ENCODE measurements at places on chromosomes 7 and 10.

DNA sequence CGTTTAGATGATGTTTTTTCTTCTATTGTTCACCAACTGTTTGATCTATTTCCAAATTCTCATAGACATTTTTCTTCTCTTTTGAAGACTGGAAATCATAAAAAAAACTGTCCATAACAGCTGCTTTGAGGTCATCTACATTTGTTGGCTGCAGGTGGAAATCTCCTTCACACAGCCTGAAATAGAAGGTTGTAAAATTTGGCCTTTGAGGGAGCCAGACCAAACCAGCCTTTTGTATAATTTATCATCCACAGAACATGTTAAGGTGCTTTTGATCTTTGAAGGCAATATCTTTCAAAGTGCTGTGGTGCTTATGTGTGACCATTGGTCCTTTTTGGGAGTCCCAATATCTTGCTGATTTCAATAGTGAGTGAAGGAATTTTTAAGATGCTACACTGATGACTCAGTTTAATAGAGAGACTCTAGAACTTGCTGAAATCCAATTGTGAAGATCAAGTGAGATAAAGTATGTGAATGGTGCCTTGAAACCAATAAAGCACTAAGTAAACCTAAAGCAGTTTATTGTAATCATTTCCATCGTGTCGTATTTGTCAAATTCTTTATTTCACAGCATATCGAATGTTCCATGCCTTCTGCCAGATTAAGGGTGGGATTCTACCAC lies 5.4 kb downstream of the FERD3L start:
- no peak for DNase-seq

DNA sequence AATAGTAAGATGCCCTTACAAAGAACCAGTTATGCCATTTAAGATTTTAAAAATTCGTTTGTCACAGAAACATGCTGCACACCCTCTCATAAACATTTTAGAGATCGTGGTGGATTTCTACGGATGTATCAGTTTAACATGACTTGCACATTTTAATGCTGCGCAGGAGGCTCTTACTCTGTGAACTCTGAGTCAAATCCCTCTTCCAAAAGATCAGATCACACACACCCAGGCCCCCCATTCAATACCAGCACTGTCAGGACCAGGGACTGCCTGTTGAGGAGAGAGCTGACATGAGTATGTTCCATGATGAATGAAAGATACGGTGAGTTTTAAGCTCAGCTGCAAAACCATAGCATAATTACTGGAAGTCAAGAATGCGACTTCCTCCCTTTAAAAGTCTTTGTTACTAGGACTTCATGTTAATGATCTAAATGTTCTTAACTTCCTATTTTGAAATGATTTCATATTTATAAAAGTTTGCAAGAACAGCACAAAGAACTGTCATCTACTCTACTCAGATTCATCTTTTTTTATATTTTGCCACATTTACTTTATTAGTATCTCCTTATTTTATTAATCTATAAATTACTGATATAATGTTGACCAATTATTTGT lies 500.2 kb downstream of the GLRX3 start:
- DNase-seq: no peak

DNA sequence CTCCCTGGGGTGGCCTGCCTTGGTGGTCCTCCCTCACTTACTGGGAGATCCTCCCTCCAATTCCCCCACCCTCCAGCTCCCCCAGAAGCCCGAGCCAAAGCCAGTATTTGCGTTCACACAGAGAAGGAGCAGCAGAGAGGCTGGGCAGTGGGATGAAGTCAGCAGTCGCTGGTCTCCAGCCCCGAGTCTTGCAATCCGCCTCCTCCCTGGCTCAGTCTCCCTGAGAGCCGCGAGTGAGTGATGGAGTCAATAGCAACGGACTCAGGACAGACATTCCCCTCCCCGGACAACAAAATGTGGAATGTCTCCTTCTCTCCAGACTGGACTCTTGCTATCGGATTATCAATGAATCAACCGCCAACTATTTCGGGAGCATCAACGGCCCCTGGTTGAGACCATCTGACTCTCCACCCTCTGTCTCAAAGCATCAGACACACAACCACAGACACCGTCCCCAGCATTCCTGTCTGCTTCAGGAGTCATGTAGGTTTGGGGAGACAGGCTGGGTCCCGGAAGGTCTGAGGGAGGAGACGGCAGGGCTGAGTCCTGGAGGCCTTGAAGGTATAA lies 178.4 kb downstream of the SH3PXD2A start:
- peak; percentile 74 for DNase-seq

GRCh38 chr10:43395571-43396060 lies 13.4 kb downstream of the HNRNPF start:
- DNase-seq: no peak

DNA sequence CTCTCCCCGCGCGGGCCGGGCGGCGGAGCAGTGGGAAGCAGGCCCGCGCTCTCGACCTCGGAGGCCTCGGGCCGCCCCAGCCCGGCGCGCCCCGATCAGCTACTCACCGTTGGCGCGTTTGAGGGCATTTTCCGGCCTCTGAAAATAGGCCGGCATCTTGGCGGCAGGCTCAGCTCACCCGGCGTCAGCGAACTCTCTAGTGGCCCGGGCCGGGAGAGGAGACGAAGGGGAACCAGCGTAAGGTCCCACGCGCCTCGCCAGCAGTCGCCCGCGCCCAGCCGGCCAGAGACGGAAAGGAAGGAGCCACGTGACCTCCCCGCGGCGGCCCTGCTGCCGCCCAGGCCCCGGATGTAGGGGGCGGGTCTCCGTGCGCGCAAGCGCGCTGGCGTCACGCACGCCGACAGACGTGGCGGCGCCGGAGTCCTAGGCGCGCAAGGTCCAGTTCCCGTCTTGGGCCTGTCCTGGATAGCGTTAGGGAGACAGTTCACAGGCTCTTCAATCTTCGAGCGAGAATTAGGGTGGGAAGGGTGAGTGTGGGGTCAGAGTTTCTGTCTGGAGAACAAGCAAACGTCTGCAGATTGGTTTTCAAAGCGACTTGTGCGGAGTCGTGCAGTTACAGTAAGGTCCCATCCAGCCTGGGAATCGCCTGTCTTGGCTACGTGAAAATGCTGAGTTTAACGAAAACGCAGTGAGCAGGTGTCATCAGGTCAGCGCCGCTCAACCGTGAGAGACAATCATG lies at the start of gene EIF3A:
Gene EIF3A, minus strand, starts transcription at position 297 of the 739 bp plus-strand sequence. Its CDS starts 141 bp downstream, at position 156.
- peak; percentile 97 for DNase-seq

DNA sequence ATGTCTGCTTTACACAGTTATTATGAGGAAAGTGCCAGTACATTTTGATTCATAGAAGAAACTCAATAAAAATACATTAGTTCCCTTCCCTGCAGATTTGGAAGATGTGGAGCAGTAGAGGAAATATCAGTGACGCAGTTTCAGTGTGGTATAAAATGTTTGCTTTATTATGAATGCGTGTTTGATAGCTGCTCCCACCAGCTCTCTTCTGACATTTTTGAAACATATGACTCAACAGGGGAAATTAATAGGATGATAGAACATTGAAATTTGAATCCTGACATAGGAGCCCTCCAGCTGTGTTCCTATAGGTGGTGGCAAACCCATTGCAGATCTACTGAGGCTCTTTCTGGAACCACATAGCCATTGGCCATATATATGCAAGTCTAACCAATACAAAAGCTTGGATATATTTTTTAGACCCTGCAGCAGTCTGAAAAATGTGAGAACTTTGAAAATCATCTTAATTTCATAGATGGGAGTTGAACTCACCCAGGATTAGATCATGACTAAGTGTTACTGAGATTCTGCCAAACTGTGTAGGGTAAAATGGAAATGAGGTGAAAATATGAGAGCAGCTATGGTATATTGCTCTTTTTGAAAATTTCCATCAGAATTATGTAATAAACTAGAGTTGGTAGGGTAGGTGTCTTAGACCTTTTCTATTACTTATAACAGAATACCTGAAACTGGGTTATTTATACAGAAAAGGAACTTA lies 47.8 kb downstream of the BZW2 start:
- DNase-seq: no peak

Data from ELF-1 (cell line).